NCI-H82 (cell line): ENCODE measurements at places on chromosomes 11 and 22.

DNA sequence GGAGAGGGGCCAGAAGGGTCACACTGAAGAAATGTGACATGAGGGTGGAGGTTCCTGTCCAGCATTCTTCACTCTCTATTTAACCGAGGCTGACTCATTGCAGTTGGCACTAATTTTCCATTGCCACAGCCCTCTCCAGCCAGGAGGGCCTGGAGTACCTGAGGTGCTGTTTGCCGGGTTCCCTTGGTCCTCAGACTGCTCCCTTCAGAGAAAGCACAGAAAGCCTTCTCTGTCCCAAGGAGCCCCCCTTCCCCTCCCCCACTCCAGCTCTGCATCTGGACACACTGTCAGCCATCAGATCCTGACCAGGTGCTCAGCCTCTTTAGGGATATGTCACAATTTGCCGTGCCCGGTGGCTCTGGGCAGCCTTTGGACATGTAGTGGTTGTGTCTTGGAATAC, 3.2 kb upstream of the C11orf91 start:
- DNase-seq, result no peak

DNA sequence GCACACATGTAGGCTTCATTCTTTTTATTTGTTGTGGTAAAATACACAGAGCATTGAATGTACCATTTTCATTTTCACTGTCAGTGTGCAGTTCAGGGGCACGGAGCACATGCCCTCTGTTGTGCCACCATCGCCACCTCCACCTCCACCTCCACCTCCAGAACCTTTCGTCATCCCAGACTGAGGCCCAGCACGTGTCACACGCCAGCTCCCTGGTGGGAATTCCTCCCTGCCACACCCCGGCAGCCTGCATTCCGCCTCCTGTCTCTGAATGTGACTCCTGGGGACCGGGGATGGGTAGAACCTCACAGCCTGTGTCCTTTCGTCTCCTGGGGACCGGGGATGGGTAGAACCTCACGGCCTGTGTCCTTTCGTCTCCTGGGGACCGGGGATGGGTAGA, 10.9 kb downstream of the GRAMD4 start:
- no peak for DNase-seq

- no peak for DNase-seq
Measured at GRCh38 chr11:72871119-72871518, 56.9 kb downstream of the ATG16L2 start.

DNA sequence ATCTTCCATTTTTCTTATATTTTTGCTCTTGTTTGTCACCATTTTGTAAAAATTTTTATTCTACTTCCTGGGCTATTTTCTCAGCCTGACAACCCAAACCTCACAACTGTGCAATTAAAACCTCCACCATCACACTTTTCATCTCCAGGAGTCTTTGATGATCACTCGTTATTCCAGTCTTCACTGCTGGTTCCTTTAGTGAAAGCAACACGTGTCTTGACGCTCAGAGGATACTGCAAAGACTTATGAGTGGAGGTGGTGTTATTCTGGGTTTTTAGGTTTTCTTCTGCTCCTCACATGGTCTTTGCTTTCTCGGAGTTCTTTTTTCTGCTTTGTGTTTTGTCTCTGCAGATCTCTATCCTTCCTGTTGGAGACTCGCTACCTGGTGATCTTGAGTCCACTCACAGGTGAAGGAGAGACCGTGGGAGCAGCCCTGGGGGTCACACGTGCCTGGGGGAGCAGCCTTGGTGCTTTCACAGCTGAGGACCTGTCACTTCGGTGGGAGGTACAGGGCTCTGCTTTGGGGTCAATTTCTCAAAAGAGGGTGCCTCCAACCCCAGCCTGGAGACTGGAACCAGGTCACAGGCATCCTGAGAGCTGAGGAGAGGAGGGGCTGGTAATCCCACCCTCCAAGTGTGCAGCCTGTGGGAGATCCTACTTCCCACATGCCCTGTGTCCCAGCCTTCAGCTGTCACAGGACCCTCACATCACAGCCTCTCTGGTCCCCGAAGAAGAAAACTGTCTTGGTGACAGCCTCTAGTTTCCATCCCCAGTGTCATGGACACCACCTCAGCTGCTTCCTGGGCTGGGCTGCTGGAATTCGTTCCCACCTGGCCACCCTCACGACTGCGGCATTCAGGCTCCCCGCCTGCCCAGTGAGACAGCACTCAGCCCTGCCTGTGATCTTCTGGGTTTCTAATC, 11.0 kb downstream of the SULT4A1 start:
- no peak for DNase-seq

GRCh38 chr11:111975076-111975806, 38.1 kb downstream of the DIXDC1 start:
- no peak for DNase-seq

GRCh38 chr11:126403658-126404057, 48.2 kb downstream of the ST3GAL4 start:
- peak; percentile 72 for DNase-seq

DNA sequence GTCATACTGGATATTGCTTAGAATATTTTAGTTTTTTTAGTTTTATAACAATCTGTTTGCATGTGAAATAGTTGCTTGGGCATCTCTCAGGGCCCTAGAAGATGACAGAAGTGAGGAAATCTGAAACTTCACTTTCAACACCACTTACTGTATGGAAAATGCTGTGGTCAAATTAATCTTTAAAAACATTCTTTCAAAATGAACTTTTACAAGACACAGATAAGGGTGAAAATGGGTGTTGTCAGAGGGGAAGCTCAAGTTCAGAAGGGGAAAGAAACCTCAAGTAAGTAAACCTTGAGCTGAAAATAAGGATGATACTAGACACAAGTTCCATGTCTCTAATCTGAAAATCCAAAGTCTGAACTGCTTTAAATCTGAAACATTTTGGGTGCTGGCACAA, 1840.1 kb upstream of the RAG2 start:
- DNase-seq, result no peak

- DNase-seq, result no peak
Measured at GRCh38 chr11:74937696-74938475, 11.0 kb downstream of the XRRA1 start.

DNA sequence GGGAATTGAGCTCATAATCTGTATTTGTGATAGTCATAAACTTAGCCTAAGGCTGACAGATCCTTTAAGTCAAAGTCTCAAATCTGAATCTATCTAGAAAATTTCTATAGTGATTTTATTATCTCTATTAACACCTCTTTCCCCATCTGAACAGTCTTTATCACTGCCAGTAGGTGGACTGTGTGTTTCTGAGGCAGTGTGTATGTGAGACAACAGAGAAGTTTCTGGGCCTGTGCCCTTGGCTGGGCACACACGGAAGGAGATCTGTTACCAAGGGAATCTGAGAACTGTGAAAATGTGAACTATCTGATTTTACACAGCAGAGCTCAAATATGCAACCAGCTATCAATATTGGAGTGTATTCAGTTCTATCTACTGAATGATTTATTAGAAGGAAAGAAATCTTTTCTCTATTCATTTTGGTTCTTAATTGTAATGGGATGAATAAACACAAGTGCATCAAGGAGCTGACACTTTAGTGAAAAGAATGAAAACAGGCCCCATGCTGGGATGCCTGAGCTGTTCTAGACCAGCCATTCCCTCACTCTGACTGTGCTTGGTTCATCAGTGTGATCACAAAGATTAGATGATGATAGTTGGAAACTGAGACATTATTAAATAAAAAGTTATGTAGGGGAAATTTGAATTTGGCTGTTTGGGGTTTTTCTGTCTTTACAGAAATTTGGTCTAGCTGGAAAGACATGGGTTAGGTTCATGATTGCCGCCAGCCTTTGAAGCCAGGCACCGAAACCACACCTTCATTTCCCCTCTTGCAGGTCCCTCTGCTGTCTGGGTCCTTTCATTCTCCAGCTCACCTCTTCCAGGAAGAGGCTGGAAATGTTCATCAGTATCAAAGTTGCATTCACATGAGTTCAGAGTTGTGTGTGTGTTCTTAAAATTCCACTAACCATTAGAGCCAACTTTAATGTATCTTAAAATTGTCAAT, 68.1 kb downstream of the LIF start:
- no peak for DNase-seq

DNA sequence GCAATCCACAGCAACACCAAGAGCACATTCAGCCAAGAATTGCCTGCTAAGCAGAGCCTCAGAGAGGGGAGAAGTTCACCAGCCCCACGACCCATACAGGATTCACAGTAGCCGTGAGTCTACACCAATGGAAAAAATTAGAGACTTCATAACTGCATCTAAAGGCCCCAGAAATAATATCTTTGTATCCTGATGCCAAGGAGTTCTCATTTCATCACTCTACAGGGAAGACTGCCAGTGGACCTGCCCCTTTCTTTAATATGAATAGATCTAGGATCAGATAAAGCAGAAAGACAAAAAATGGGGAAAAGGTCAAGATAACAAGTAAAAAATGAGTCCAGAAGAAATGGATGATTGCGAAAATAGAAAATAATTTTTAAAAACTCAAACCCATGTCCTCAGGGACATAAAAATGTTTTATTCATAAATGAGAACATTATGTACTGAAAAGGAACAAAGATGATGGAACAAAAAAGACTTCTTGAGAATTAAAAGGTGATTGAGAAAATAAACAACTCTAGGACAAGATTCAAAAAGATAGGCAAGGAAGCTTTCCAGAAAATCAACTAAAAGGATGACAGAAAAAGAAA, 9.5 kb downstream of the APOL3 start:
- DNase-seq, result no peak

DNA sequence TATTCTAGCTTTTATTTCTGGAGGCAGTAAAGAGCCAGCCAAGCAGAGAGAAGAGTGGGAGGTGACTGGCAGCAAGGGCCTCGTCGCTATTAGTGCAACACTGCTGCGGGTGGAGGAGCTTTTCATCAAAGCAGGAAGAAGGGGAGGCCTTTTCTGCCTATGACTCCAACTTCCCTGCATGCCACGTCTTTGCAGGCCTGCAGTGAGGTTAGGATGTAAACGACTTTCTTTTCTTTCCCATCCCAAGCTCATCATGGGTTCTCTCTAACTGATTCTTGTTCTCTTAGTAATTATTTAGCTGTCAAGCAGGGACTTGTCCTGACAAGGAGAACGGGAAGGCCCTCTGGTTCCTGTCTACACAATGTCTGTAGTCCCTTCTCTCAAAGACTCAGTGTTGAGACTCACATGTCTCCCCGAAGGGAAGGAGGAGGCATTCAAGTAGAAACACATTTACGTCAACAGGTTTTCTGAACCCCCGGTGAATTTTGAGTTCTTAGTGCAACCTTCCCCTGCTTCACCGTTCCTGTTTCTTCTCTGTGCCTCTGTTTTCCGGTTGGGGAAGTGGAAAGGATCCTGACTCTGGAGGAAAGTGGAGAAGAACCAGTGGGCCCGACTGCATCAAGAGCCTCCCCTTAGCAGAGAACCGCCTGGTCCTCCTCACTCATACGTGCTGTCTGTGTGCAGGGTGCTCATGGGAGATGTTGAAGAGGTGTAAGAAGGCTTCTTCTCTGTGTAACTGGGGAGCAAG, 56.9 kb downstream of the PACS1 start:
- DNase-seq, result no peak

DNA sequence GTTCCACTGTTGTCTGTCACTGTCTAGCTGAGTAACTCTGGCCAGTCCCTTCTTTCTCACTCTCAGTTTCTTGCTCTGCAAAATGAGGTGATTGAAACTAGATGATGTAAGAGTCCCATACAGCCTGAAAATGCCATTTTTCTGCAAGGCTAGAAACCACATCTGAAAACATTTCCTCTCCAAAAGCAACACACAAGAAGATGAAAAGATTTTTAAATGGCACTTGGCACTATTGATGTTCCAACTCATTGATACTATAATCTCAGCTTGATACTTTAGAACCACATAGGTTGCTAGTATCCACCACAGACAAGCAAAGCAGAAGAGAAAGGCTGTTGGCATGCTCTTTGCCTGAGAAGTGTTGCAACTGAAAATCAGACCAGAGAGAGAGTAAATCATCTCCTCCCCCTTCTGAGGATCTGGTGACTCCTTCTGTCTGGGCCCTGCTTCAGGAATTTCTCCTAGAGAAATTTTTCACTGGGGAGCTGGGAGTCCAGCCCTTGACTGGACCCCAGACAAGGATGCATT, 1217.9 kb downstream of the LRRC4C start:
- no peak for DNase-seq

GRCh38 chr11:47270331-47271271, 668 bp downstream of the MADD start:
- peak; percentile 47 for DNase-seq

DNA sequence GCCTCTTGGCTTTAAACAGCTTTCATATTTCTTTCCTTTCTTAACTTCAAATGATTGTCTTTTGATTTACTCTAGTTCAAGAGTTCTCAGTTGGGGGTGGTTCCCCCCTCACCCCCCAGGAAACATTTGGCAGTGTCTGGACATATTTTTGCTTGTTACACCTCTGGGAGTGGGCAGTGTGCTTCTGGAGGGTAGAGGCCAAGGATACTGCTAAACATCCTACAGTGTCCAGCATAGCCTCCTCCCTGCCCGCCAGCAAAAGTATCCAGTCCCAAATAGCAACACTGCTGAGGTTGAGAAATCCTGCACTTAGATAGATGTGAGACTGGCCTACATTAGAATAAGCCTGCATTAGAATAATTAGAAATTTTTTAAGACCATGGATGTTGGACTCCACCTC, 3.2 kb downstream of the PPP6R3 start:
- no peak for DNase-seq

- DNase-seq, result no peak
Measured at GRCh38 chr11:29321293-29322132, 695.3 kb downstream of the KCNA4 start.

DNA sequence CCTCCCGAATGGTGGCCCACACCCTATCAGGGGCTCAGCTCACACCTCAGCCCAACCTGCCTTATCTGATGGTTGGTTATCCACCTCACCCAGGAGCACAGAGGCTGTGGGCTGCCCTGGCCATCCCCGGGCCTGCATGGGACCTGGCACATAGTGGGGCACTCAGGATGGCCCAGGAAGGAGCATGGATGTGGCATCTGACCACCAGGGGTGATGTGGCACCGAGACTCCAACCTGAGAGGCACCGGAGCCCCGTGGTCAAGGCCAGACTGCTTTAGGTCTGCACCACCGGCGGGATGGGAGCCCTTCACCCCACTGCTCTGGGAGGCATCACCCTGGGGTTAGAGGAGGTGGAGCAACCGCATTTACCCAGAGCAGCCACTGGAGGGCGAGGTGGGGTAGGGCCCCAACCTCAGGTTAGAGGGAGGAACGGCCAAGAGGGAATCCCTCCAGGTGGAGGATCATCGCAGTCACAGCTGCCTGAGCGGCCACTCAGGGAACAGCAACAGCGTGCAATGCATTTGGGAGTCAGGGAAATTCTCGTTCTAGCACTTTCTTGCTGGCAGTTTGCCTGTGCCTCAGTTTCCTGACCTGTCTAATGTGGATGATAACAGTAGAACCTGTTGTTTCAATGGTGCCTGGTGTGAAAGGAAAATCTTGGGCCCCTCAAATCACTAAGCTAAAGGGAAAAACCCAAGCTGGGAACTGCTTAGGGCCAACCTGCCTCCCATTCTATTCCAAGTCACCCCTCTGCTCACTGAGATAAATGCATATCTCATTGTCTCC, 52.9 kb upstream of the CARS1 start:
- peak; percentile 76 for DNase-seq
